ENCODE measurements at places on chromosomes 3 and 15. TPM values are rescaled to one million over a fixed set of nuclear protein-coding genes. Genes with fewer than 3 reads are reported as not detected.

DNA sequence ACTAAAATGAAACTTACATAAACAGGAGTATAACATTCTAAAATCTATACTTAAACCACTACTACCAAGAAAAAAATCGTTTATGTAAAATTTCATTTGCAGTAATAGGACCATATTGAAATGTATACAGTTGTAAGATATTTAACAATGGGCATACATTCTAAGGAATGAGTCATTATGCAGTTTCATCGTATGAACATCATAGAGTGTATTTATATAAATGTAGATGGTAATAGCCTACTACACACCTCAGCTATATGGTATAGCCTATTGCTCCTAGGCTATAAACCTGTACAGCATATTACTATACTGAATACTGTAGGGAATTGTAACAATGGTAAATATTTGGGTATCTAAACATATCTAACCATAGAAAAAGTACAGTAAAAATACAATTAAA lies 79.5 kb downstream of the DPH6 start:
- no peak for DNase-seq

GRCh38 chr15:98957655-98958054 lies 49.9 kb downstream of the PGPEP1L start:
- DNase-seq: no peak

CCR2 gene
- not detected for polyA plus RNA-seq

- no peak for DNase-seq
Measured at GRCh38 chr15:82799183-82799841, 6.6 kb downstream of the FSD2 start.

MAP3K13 gene
- 16.8 TPM for polyA plus RNA-seq

CATSPER2 gene
- 0.87 TPM for polyA plus RNA-seq

DNA sequence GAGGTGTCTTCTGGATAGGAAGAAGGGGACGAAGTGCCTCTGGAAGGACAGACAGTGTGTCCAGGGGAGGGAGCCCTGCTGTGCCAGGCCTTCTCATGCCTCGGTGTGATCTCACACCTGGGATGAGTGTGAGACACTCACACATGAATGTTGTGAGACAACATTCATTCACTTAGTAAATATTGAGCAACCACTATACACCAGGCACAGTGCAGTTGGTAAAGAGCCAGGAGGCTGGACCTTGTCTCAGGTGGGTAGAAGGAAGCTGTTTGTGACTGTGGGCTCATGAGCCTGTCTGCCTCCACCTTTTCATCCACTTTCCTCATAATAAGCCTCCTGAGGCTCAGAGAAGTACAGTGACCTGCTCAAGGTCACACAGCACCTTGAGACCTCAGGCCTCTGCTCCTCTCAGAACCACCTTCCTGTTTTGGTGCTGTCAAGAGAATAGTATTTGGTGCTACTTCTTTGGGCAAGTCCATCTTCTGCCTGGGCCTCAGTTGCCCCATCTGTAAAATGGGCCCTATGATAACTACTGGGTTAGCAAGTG lies 20.9 kb downstream of the SLC6A6 start:
- DNase-seq: no peak

Data from AG04450 (cell line).